ENCODE measurements at places on chromosomes 2 and 18. TPM values are rescaled to one million over a fixed set of nuclear protein-coding genes. Genes with fewer than 3 reads are reported as not detected.

The ZBTB7C gene
- total RNA-seq = 1.1 TPM

DNA sequence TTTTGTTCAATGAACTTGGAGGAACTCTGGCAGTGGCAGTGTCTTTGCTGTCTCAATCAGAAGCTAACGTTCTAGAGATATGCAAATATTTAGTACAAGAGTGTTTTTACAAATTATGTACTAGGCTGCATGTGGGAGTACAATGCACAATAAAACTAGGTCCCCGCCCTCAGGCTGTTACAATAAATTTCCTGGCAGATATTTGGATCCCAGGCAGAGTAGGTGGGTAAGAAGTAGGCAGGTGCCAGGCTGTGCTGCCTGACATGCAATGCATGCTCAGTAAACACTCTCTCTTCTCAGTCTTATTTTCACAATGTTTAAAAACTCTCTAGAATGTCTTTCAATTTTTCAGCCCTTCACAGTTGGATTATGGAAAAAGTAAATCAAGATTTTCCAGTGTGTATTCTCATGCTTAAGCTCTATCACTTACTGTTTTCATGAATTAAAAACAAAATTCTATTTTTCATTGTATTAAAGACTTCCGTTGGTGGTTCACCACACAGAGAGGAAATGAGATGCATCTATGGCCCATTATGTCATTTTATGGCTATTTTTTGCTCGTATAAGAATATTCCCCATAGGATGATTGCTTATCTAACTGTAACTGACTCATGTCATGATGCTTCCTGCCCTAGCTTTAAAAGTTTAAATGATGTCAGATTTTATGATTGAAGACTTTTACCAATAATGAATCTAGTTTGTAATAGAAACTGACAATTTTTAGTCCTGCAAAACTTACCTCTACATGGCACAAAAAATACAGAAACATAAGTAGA is 346.1 kb downstream of the RND3 start:
- H3K27me3 ChIP-seq = no peaks in the 10 kb centered on the region
- H3K4me3 ChIP-seq = no peak overlapping the region
- no peaks in the 10 kb centered on the region for H3K36me3 ChIP-seq
- H3K27ac ChIP-seq = no peak overlapping the region
- DNase-seq = no peak
- H3K4me1 ChIP-seq = no peaks in the 10 kb centered on the region

DNA sequence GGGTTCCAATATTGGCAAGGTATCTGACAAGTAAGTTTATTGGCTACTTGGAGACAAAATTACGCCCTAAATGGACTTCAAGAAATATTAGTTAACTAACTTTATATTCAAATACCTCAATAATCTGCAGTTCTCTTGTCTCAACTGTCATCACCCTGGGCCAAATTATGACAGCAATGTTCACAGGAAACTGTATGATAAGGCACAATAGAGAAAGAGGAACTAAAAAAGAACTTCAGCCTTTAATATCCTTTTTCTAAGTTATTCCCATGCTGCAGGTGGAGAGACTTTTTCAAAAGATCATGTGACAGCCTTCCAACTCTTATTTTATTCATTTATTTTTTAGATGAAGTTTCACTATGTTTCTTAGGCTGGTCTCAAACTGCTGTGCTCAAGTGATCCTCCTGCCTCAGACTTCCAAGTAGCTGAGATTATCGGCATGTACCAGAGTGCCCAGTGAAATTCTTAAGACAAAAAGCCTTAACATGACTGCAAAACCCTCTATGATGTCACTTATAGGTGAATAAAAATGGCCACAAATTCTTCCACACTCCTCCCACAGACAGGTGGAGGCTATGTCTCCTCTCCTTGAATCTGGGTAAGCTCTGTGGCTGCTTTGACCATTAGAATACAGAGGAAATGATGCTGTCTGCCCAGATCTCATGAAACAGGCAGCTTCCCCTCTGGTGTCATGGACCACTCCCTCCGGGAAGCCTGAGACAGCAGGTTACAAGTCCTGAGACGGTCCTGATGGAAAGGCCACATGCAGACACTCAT is 211.0 kb downstream of the TGIF1 start:
- H3K27ac ChIP-seq = peak overlapping the region; percentile 43
- no peaks in the 10 kb centered on the region for H3K27me3 ChIP-seq
- H3K4me3 ChIP-seq = no peak overlapping the region
- no peak for DNase-seq

DNA sequence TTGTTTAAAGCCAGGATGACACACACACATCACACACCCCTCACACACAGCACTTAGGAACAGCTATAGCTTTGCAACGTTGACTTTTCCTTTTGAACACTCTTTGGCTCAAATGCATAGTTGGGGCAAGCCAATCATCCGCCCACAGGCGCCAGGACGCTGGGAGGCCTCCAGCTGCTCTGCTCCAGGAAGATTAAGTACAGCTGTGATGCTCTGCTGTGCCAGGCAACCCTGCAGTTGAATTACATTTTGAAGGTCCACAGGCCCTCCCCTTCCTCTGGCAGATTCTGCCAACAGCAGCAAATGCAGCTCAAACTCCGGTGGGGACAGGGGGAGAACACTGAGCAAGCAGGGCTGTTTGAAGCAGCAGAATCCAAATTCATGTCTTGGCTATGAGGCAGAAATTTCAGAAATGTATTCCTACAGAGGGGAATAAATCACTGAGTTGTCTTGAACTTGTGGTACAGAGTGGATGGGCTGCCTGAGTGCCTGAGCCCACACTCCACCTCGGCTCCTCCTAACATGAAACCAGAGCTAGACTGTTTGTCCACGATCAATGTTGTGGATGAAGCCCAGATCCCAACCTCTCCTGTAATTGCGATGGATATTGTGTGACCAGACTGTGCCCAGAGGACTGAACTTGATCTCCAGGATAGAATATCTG is 86.5 kb upstream of the PPP1CB start:
- H3K36me3 ChIP-seq = no peaks in the 10 kb centered on the region
- no peak overlapping the region for H3K27ac ChIP-seq
- no peak for DNase-seq
- H3K4me1 ChIP-seq = peaks cover 5% of the 10 kb centered on the region
- H3K4me3 ChIP-seq = no peak overlapping the region
- H3K27me3 ChIP-seq = no peaks in the 10 kb centered on the region

DNA sequence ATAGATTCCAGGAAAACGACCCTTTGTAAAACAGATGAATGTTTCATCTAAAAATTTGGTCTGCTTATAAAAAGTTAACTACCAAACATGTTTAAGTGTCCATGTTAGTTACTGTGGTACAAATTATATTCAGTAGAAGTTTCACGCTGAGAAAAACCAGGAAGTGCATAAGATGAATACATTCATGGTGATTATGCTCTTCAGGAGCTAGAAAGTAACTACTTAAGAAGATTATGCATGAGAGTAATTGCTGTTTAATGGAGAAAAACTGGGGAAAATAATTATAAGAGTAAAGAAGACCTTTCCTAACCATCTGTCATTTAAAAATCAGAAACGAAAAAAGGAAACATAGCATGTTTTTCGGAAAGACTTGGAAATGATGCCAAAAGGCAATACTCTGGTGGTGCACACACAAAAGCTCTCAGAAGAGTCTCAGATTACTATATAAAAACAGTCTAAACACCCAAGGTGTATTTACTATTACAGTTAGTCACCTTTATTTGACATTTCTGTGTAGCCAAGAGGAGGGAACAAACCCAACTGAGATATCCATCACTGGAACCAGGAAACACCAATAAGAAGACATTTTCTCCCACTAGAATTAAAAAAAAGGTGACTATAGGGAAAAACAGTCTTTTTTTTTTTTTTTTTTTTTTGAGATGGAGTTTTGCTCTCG is 38.8 kb upstream of the METTL21A start:
- H3K4me3 ChIP-seq = no peak overlapping the region
- no peaks in the 10 kb centered on the region for H3K36me3 ChIP-seq
- H3K27me3 ChIP-seq = no peaks in the 10 kb centered on the region

The RTP5 gene
- total RNA-seq = not detected

The COL3A1 gene
- total RNA-seq = 107 TPM

GRCh38 chr2:218895759-218896500 is 15.3 kb downstream of the WNT10A start:
- H3K27ac ChIP-seq = no peak overlapping the region
- H3K36me3 ChIP-seq = no peaks in the 10 kb centered on the region
- H3K4me1 ChIP-seq = peaks cover 21% of the 10 kb centered on the region
- DNase-seq = peak; percentile 27
- H3K27me3 ChIP-seq = peaks cover 8% of the 10 kb centered on the region

GRCh38 chr18:11664286-11664685 is 24.8 kb upstream of the GNAL start:
- no peaks in the 10 kb centered on the region for H3K36me3 ChIP-seq
- H3K4me1 ChIP-seq = no peaks in the 10 kb centered on the region
- H3K27ac ChIP-seq = no peak overlapping the region
- no peaks in the 10 kb centered on the region for H3K27me3 ChIP-seq
- H3K4me3 ChIP-seq = no peak overlapping the region
- peak; percentile 12 for DNase-seq

DNA sequence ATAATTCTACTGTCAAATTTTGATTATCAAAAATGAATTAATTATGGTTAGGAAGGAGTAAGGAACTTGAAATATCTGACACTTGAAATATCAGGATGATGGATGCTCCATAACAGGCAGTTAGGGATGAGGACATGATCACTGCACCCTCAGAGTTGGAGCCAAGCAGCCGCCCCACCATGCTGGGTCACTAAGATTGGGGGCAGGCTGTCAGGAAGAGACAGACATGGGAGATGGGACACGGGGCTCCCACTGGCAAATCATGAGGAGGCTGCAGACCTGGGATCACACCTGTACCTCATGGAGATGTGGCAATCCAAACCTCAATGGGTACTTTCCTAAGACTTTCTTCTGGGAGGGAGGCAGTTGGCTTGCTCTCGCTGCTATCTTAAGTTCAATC is 982.0 kb upstream of the ZEB2 start:
- no peaks in the 10 kb centered on the region for H3K27me3 ChIP-seq
- H3K36me3 ChIP-seq = no peaks in the 10 kb centered on the region
- no peaks in the 10 kb centered on the region for H3K4me1 ChIP-seq
- no peak overlapping the region for H3K27ac ChIP-seq

The FAM237A gene
- not detected for total RNA-seq

- H3K4me1 ChIP-seq = no peaks in the 10 kb centered on the region
- H3K4me3 ChIP-seq = no peak overlapping the region
- H3K27me3 ChIP-seq = no peaks in the 10 kb centered on the region
- H3K27ac ChIP-seq = no peak overlapping the region
- no peak for DNase-seq
These were observed 505.5 kb downstream of the GALR1 start for GRCh38 chr18:77755187-77755586.

DNA sequence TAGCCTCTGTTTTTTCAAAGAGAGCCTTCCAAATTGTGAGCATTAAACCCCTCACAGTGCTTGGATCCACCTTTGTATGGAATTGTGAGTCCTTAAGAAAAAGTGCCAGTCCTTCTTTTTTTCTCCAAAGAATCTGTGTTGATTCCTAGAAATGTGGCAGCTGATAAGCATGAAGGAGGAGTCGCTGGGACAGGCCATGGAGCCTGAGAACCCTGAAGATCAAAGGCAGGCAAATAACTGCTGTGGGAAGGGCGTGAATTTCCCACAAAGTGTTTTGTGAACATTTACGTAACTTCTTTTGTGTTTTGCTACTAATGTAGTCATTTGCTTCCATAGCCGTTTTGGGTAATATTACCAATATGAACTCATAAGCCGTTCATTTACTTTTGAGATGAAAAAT is 27.7 kb upstream of the CHMP1B start:
- no peaks in the 10 kb centered on the region for H3K4me1 ChIP-seq
- H3K27ac ChIP-seq = no peak overlapping the region
- H3K4me3 ChIP-seq = no peak overlapping the region
- H3K27me3 ChIP-seq = no peaks in the 10 kb centered on the region

DNA sequence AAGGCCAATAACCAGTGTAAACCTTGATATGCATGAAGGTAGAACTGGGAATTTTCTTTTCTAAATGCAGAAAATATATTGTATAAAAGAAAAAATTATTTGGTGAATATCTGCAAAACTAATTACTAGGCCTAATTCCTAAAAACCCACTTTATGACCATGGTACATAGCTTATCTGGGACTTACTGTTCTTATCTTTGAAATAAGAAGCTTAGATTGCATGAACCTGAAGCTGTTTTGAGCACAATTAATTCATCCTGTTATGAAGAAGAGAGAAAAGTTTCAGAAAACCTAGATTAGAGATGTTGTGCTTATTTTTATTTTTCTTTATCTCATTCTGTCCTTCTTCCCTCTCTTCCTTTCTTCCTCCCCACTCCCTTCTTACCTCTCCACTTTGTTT is 235.0 kb downstream of the GULP1 start:
- no peaks in the 10 kb centered on the region for H3K27me3 ChIP-seq
- DNase-seq = no peak
- no peak overlapping the region for H3K27ac ChIP-seq
- no peaks in the 10 kb centered on the region for H3K4me1 ChIP-seq
- no peaks in the 10 kb centered on the region for H3K36me3 ChIP-seq
- no peak overlapping the region for H3K4me3 ChIP-seq

The LRRC30 gene
- not detected for total RNA-seq

The ACTG2 gene
- 7.7 TPM for total RNA-seq

The SERPINB11 gene
- total RNA-seq = 0.47 TPM

- no peaks in the 10 kb centered on the region for H3K36me3 ChIP-seq
- no peak for DNase-seq
- no peaks in the 10 kb centered on the region for H3K27me3 ChIP-seq
- no peaks in the 10 kb centered on the region for H3K4me1 ChIP-seq
- no peak overlapping the region for H3K4me3 ChIP-seq
These were observed 75.3 kb upstream of the SIX3 start for GRCh38 chr2:44866152-44866551.

The SGO2 gene
- 0.67 TPM for total RNA-seq

- DNase-seq = no peak
- H3K27me3 ChIP-seq = no peaks in the 10 kb centered on the region
- no peaks in the 10 kb centered on the region for H3K36me3 ChIP-seq
- no peak overlapping the region for H3K27ac ChIP-seq
These were observed 100.0 kb downstream of the COLEC12 start for GRCh38 chr18:400456-400855.

- H3K36me3 ChIP-seq = no peaks in the 10 kb centered on the region
- no peak for DNase-seq
- H3K27me3 ChIP-seq = no peaks in the 10 kb centered on the region
- H3K27ac ChIP-seq = no peak overlapping the region
- no peaks in the 10 kb centered on the region for H3K4me1 ChIP-seq
These were observed 132.1 kb upstream of the STON1 start for GRCh38 chr2:48397846-48398245.

DNA sequence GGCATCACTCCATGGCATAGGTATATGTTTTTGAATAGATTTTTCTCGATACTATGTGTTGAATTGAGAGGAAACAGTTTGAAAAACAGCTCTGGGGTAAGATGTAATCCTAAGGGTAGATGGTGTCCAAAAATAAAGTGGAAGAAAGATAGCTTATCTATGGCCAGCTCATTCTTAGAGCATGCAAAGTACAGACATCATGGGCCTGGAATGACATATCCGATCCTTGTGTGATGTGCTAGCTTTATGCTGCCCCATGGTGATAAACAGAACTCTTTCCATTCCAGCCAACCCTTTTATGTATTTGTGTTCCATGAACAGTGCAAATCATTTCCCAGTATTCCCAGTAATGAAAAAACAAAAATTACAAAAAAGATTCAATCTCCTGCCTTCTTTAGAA is 390.2 kb upstream of the NXPH2 start:
- DNase-seq = no peak
- H3K4me3 ChIP-seq = no peak overlapping the region
- H3K36me3 ChIP-seq = no peaks in the 10 kb centered on the region
- no peak overlapping the region for H3K27ac ChIP-seq

Measured in liver (tissue), 10 donors.